Left colon (tissue), 2 donors: ENCODE measurements at places on chromosomes 3 and 15. TPM values are rescaled to one million over a fixed set of nuclear protein-coding genes. Genes with fewer than 3 reads are reported as not detected.

DNA sequence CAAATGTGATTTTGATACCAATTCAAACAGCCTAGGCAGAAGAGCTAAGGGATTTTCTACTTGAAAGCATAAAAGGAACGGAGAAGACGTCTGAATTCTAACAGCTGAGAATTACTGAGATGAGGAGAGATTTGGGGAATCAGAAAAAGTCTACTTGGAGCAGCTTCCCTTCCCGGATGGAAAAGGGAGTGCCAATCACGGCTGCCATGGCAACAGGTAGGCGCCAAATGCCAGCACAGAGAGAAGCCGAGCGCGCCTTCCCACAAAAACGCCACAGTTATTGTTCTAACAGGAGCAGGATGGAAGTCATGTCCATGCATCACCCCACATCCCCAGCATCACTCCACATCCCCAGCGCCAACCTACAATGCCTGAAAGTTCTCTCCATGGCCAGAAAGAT lies 63.5 kb upstream of the PRR20G start:
- no peak for DNase-seq

The GOLGA8T gene
- 0.22 TPM for total RNA-seq

- DNase-seq = no peak
Measured at GRCh38 chr3:19487386-19487785, 339.1 kb downstream of the KCNH8 start.

GRCh38 chr15:25481208-25481859 lies 42.5 kb upstream of the UBE3A start:
- no peak for DNase-seq

The TM6SF1 gene
- total RNA-seq = 2.0 TPM

The CADPS gene
- total RNA-seq = 4.4 TPM

DNA sequence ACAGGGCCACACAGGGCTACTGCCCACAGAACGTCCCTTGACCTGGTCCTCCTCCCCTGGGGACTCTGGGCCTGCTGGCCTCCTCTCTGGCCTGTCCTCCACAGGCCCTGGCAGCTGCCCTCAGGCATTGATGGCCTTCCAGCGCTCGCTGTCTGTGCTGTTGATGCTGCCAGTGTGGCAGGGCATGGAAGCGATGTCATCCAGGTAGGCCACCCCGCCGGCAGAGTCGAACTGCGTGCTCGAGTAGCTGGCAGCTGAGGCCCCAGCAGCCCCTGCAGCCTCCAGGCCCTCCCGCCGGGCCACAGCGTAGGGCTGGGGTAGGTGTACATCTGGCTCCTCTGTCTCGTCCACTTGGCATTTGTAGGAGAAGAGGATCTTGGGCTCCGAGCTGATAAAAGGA lies 17.1 kb downstream of the TPRA1 start:
- DNase-seq = no peak
